ENCODE measurements at places on chromosomes 2 and 18.
A peak's percentile ranks its signal among the peaks of the same experiment; 100 is the strongest.

GRCh38 chr18:7089369-7089768 lies 28.2 kb downstream of the LAMA1 start:
- no peak for DNase-seq

DNA sequence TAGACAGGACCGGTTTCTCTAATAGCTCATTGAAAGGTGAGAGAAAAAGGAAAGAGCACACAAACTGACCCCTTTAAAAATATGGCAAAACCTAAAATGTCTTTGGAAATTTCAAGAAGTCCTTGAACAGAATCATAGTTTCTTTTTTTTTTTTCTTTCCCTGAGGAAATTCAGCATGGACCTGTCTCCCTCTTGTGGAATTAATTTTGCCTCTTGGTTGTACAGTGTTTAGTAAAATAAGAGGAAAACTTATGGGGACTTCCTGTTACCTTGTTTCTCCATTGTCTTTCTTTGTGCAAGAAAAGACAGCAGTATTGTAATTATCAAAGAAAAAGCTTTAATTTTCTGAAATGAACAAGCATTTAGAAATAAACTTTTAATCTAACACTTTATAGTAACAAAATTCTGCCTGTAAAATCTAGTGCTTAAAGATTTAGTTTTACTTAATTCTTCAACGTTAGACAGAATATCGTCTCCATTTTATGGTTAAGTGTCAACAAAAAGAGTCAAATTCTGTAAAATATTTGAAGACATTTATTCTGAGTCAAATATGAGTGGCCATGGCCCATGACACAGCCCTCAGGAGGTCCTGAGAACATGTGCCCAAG lies 176.3 kb upstream of the NABP1 start:
- DNase-seq: no peak

DNA sequence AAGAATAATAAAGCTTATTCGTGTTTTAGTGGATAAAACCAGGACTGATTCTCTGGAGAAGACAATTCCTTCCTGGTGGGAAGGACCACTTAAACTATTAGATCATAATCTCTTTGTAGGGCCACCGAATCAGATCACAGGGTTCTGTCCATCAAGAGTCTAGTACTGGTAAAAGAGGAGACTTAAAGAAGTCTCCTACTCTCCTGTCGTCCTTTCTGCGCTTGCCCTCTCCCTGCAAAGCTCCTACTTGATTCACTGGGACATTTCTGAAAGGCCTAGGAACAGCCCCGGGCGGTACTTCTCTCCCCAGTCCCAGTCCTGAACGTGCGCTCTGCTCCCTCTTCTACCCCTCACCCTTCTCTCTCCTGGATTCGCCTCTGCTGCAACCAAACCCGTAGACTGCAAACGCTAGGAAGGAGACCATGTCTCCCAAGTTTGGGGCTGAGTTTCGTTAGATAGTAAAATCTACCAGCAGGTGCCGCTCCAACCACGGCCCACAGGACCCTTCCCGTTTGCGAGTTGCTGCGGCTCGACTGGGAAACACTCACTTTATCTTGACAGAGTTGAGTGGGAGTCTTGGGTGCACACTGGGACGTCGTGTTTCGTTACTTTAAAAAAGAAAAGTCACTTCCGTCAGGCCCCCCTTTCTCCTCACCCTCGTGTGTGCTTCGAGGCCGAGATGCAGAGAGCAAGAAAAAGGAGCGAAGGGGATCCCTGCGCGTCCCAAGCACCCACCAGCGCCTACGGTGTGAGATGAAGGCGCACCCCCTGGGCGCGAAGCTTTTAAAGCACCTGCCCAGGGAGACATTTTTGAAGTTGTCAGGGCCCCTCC lies 923 bp downstream of the FIGLA start:
- DNase-seq: peak; percentile 82

DNA sequence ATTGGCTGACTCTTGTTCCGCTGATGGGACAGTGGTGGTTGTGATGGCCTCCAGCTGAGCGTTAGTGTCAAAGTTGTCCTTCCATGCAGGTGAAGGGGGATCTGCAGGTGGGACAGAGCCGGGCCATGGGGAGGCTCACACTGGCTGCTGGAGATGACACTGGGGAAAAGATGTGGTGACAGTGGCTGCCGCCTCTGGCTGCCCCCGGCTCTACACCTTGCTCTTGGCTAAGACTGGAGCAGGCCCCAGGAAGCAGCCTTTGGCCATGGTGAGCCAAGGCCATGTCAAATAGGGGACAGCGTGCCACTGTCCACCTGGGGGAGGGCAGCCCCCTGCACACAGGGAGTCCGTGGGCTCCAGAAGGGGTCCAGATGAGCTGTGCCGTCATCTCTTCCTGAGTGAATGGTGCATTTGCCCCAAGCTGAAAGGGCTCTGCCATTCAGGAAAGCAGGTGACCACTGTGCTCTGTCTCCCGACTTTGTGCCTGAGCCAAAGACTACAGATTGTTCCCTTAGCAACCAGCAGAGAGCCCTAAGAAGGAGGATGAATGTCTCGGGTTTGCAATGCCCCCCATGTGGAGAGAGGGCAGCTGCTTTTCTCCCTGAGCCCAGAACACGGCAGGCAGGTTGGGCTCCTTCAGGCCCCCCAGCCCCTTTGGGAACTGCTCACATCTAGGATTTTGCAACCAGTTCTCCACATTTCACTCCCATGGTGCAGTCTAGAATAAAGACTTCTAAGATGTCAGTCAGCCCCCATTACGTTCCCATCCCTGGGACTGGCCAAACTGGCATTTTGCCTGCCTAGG lies 79.1 kb upstream of the BCL2L11 start:
- DNase-seq: no peak

GRCh38 chr2:134866498-134867099 lies 28.2 kb downstream of the ACMSD start:
- DNase-seq: no peak

DNA sequence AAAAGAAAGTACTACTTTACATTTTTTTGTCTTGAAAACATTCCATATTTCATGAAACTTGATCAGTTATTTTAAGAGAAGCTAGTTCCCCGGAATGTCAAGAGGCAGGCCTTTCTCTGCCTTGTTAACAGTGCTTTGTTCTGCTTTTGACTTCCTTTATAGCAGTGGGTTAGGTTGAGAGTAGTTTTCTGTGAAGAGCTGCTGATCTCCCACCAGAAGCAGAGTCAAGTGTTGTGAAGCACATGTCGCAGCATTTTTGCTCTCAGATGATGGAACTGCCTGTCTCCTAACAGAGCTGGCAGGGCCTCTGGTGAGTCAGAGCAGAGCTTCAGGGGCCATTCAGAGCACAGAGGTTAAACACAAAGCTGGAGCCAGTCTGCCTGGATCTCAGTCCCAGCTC lies 871.8 kb downstream of the SLC4A3 start:
- no peak for DNase-seq

GRCh38 chr2:41400088-41400665 lies 647.6 kb upstream of the PKDCC start:
- no peak for DNase-seq

- DNase-seq: no peak
Measured at GRCh38 chr2:55862673-55863390, 60.8 kb downstream of the EFEMP1 start.

GRCh38 chr2:221200184-221200839 lies 371.8 kb downstream of the EPHA4 start:
- DNase-seq: no peak

- DNase-seq: no peak
Measured at GRCh38 chr2:86135653-86136052, 29.6 kb downstream of the PTCD3 start.

Measured in GM20000 (cell line).